Stimulated activated CD4-positive, alpha-beta T cell treated with anti-CD3 and anti-CD28 coated beads, Interleukin-4, amount 100 ng/mL, for 24 hours (primary cell): ENCODE measurements at places on chromosomes 16 and 17.
A peak's percentile ranks its signal among the peaks of the same experiment; 100 is the strongest.

DNA sequence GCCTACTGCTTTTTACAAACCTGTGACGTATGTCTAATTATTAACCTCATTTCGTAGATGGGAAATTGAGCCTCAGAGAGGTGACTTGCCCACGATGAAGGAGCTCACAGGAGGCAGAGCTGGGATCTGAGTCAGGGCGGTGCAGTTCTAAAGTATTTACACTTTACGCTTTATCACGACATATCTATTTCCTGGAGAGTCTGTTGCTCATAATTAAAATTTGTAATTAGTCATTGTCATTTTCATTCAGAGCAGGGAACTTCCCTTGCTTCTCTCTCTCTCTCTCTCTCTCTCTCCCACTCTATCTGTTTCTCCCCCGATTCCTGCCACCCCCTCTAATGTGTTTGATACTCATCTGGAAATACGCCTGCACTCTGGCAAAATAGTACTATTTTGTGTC, 5.9 kb downstream of the SLC5A11 start:
- DNase-seq = peak; percentile 32

- DNase-seq = no peak
These were observed 79.5 kb downstream of the PMP22 start for GRCh38 chr17:15185625-15185991.

DNA sequence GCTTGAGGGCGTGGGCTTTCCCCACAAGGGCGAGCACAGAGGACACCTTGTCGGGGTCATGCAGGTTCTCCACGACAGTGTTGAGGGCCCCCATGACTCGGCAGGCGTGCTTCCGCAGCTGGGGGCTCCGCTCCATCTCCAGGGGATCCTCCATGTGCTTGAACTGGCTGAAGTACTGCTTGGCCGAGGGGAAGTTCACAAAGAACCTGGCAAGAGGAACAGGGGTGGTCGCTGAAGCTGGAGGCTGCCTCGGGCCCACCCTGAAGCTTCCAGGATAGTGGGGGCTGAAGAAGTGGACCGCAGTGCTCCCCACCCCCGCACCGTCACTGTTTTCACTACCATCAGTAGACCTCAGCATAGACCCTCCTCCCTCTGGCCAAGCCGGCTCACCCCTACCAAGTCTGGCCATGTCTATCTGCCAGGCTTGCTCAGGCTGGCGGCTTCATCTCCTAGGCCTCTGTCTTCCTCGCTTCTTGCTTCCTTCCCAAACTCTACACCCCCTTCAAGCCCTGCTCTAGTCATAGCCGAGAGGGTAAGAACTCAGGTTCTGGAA, 5.9 kb downstream of the CYGB start:
- DNase-seq = no peak

DNA sequence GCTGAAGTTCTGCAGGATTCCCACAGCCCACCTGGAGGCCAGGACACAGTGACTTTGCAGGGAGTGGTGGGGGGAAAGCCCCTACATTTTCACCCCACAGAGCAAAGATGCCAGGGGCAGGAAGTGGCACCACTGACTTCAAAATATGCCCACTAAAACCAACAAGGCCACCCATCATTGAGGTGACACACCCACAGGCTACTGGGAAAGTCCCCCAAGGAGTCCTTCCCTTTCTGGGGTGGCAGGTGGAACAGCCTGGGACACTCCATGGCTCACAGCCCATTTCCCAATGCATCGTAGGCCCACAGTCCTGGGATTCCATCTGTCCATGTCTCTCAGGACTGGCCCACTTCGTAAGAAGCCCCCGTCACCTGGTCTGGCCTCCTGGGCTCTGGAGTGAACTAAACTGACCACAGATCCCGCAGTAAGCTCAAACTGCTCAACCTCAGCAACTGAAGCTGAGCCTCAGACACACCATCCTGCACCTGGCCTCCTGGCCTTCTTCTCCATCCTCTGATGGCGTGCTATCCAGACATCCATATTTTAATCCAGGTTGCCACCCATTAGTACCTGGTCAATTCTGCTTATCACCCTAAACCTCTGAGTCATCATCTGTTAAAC, 7.5 kb upstream of the CCL1 start:
- no peak for DNase-seq

- no peak for DNase-seq
These were observed 30.7 kb upstream of the FOXJ1 start for GRCh38 chr17:76171706-76172105.

GRCh38 chr16:25625620-25626019, 66.1 kb upstream of the HS3ST4 start:
- DNase-seq = no peak

DNA sequence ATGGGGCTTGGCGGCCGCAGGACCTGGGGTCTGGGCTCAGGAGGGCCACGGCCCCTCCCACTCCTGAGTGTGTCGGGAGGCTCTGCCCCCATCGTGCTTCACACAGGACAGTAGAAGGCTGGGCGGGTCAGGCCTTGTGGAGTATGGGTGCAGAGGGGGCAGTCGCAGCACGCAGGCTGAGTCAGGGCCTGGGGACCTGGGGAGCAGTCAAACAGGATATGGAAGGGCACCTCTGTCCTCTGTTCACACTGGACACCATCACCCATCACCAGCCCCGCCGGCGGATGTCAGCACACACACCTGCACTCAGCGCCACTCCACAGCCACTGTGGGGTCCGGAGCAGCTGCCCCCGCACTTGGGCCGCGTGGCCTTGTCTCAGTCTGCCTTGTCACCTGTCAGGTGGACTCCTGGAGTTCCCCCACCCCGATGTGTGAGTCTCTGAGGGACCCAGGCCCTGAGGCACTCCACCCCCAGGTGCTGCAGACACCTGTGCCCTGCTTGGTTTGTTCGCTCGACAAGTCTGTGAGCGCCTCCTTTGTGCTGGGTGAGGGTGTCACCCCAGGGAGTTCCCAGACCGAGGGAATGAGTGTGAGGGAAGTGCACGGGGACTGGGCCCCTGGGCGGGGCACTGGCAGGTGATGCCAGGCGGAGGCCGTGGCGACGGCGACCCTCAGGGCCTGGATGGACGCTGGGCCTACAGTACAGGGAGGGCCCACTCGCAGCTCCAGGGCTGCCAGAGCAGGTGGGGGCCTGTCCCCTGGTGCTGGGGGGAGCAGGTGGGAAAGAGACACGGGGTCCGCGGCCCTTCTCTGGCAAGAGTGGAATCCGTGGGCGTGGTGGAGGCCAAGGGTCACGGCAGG, 31.7 kb downstream of the ZFPM1 start:
- DNase-seq = no peak

DNA sequence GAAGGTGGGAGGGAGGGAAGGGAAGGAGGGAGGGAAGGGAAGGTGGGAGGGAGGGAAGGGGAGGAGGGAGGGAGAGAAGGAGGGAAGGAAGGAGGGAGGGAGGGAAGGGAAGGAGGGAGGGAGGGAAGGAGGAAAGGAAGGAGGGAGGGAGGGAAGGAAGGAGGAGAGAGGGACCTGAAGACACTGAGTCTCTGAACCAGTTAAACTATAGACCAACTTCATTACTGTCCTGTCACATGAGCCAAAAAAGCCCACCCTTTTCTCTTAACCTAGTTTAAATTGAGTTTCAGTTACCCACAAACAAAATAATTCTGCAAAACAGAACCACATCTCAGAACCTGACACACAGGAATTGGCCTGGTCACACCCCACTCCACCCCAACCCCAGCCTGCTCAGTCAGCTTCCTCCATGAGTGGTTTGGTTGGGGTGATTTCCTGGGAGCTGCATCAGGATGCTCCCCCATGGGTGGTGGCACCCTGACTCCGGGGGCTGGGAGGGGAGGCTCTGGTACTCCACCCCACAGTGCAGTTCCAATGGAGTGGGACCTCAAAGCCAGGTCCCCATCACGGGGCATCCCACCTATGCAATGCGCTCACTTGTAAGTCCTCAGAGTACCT, 4.7 kb upstream of the PRR29 start:
- DNase-seq = no peak

DNA sequence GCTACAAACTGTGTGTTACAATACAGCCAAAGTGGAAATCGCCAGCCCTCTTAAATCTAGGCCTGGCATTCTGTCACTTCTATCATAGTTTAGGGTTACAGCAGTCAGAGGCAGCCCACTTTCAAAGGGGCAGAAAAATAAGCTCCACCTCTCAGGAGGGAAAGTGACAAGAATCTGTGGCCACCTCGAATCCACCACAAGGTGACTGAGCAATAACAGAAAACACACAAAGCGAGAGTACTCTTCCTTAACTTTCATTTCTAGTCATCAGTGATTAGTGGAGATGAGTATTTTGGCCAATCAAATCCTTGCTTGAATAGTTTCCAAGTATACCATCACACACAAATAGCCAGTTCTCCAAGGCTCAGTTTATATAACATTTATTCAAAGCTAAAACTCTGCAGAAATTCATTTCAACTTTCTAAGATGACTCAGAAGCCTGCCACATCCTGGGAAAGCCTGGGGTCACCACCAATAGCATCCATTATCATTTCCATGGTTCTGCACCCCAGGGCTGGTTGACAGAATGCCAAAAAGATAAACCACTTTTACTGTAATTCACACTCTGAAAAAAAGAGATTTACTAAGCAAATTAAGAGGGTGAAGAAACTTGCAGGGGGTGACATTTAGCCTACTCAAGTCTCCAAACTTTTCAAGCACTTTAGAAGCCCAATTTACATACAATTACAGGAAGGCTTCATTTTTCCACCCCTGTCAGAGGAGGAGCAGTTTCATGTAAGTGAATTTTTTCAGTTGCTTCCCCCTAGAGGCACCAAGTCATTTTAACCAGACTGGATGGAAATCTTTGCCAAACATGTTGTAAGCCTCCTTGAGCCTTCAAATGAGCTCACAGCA, 66.8 kb downstream of the SALL1 start:
- DNase-seq = no peak
